ENCODE measurements at places on chromosomes 7 and 10.
A peak's percentile ranks its signal among the peaks of the same experiment; 100 is the strongest.

DNA sequence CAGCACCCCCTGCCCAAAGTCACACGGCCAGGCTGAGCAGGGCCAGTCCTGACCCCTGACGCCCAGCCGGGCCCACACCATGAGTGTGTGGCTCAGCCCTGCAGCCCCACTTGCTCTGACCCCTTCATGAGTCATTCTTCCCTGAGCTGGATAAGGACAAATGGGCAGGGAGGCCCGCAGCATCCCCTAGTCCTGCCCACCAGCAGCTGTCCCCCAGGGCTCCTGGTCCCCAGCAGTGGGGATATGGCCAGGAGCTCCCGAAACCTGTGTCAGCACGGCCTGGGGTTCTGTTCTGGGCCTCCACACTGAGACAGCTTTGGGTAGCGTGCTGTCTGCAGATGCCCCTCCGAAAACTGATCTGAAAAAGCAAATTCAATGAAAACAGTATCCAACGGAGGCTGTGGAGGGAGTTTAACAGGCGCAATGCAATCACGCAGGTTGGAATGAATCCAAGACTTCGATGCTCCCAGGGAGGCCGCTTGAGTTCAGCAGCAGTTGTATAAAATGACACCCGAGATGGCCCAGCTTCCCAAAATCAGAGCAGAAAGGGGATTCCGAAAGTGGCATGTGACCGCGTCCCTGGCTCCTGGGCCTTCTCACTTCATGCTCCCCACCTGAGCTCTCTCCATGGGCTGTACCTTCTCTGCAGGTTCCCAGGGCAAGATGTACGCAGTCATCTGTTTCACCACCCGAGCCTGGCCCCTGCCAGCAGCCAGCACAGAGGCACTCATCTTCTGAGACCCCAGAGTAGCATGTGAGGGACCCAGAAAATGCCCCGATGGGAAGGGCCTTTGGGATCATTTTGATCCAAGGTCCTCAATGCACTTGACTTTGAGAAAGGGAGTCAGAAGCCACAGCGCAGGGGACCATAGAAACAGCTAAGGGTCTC lies 214.1 kb downstream of the USP6NL start:
- DNase-seq: no peak

DNA sequence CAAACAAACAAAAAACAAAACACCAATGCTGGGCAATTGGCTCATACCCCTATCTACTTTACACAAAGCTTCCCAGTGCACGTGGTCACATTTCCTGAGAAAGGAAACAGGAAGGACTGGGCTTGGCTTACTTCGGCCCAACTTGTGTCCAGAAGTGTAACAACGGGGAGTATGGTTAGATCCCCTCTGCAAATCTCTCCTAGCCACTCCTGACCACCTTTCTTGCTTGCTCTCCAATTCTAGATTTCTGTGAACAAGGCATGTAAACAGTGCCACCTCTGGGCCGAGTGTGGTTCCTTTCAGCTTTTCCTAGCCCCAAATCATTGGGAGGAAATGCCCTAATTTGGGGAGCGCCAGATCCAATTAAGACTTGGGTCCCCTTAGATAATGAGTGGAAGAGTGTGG lies 21.0 kb upstream of the FRAT2 start:
- DNase-seq: no peak

GRCh38 chr7:40015790-40016296 lies 65.8 kb downstream of the CDK13 start:
- peak; percentile 23 for DNase-seq

GRCh38 chr10:6239213-6239991 lies 36.7 kb downstream of the PFKFB3 start:
- DNase-seq: no peak

DNA sequence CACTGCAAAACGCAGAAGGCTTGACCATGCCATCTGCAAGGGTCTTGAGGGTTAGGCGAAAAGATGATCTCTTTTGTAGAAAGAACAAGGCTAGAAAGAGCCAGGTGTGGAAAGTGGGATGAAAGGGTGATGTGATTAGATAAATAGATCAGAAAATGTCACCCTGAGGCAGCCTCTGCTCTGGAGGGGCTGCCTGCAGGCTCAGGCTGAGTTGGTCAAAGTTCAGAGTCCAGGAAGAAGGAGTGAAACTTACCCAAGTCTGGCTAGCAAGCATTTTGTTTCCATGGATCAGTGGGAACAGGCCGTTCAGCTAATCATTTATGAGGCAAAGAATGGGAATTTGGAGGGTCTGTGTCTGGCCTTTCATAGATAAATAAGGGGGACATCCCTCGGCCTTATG lies 79.7 kb downstream of the RGS10 start:
- no peak for DNase-seq

DNA sequence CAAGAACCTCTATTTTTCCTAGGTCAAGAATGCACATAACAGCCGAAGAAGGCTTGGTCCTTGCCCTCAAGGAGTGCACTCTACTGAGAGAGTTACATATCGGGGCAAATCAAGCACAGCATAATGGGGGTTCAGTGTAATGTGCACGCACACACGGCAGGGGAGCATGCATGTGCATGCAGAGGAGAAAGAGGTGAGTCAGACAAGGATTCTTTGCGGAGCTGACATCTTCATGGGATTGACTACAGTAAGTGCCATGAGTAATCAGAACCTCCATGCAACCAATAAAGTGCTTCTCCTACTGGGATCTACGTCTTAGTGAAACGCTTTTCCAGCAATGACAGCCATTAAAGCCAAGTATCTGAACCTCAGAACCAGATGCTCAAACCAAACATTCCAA lies 123.6 kb downstream of the RNF216 start:
- DNase-seq: no peak

DNA sequence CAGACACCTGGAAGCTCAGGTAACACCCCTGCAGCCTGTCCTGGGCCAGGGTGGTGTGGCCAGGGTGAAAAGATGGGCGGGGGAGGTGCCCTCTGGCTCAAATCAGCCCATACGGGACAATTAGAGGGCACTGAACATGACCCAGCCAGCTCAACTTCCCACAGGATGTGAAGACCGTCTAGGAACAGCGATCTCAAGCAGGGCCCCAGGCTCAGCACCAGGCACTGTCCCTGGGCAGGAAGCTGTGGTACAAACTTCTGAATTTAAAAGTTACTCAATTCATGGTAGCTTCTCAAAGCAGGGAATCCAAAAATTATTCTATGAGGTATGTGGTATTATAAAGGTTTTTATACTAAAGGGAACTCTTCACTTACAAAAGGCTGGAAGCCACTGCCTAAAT lies 5.1 kb upstream of the GRB10 start:
- DNase-seq: no peak

DNA sequence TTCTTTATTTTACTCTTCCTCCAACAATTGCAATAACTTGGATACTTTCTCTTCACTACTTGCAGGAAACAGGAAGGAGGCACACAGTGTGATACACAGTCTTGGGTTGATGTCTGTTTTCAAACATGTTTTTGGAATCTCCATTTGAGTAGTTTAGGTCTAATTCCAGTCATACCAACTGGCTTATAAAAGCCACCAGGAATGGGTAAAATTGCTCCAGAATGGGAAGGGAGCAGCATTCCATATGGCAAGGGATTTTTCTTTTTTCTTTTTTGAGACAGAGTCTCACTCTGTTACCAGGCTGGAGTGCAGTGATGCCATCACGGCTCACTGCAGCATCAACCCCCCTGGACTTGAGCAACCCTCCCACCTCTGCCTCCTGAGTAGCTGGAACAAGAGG lies 545.1 kb upstream of the GALNT17 start:
- DNase-seq: no peak

- peak; percentile 25 for DNase-seq
These were observed 14.9 kb downstream of the PFKFB3 start for GRCh38 chr10:6217611-6218010.

GRCh38 chr10:105189463-105189800 lies 548.3 kb downstream of the SORCS3 start:
- DNase-seq: no peak

DNA sequence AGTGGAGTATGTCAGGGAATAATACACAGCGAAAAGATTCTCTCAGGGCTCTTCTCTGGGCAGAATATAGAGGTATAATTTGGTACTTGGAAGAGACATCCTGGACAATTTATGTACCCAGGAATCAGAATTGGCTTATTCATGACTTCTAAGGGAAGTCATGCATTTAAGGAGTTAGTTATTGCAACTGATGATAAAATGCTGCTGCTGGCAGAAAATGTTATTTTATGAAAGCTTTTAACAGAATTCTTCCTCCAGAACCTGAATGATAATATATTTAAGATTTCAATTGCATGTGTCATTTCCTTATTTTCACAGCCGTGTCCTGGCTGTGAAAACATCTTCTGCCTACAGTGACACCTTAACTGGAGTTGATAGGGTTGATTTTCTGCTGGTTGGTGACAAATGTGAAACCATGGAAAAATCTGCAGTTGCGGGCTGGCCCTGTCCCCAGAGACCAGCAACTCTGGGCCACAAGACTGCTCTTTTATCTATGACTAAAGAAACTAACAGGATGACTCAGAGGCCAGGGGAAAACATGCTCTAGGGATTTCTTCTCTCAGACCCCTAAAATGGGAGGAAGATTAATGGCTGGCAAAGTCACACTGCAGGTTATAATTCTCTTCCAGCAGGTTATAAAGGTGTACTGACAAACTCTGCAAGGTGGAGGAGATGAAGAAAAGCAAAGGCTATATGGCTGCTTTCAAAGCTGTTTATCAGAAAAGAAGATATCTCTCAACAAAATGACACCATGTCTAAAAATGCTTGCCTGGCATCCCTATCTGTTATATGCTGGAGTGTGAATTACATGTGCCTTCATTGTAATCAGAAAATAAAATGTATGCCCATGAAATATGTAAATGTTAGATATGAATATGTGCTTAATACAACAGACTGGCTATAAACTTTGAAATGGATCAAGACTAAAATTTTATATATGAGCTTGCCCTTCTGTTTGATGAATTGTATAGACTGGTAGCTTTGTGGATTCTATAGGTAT lies 12.1 kb upstream of the TRUB1 start:
- DNase-seq: no peak

GRCh38 chr10:99329304-99329553 lies at the start of gene CNNM1:
Gene CNNM1, plus strand, starts transcription at chr10:99329356. Its CDS starts 32 bp downstream, at chr10:99329388.
- no peak for DNase-seq

DNA sequence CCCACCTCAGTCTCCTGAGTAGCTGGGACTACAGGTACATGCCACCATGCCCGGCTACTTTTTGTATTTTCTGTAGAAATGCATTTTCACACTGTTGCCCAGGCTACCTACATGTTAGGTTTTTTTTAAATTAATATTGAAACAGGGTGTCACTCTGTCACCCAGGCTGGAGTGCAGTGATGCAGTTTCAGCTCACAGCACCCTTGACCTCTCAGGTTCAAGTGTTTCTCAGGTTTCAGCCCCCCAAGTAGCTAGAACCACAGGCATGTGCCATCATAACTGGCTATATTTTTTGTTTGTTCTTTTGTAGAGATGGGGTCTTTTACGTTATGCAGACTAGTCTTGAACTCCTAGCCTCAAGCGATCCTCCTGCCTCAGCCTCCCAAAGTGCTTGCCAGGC lies 32.4 kb upstream of the ZMIZ2 start:
- DNase-seq: no peak

GRCh38 chr7:42456267-42456666 lies 219.3 kb upstream of the GLI3 start:
- no peak for DNase-seq

GRCh38 chr10:32050177-32050576 lies 6.0 kb downstream of the KIF5B start:
- no peak for DNase-seq

DNA sequence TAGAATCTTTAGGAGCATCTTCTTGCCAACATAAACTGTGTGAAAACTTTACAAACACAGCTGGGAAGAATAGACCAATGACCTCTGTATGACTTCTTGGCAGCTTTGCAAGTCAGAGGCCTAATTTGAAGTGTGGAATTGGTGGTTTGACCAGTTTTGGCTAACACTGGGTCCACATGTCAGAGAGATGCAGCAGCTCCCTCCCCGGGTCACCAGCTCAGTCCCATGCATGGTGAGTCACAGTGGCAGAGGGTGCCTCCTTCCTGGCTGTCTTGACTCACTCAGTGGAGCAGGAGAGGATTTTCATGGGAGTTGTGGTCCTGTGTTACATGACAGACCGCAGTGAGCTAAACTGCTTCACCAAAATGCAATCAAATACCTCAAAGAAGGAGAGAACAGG lies 8.2 kb upstream of the STARD3NL start:
- no peak for DNase-seq

DNA sequence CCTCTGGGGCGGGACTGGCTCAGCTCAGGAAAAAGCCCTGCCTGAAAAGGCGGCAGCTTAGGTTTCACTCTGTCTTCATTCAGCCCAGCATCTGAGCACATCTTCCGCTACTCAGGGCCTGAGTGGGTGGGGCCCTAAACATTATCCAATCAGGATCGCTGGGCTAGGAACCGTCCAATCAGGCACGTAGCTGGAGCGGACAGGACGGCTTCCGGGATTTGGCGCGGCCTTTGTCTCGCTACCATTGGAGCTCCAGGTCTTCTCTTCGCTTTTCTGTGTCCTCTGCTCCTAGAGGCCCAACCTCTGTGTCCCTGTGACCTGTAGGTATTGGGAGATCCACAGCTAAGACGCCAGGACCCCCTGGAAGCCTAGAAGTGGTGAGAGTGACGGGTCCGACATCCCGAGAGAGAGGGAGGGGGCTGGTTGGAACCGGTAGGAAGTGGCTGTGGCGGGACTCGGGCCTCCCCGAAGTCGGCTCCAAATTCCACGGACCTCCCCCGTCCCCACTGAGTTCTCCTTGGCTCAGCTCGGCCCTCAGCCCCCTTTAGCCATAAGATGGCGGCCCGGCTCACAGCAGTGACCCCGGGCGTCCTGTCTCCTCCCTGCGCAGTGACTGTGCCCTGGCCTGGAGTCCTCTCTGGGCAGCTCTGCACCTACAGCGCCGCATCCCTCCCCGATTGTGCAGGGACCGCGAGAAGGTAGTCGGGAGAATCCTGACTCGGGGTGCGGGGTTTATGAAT lies 99.1 kb downstream of the ZNF680 start:
- peak; percentile 80 for DNase-seq

Measured in globus pallidus (tissue), 1 donor.